WTC11 (cell line): ENCODE measurements at places on chromosomes 13 and 19.

GRCh38 chr13:99655351-99656091, 154.2 kb downstream of the TM9SF2 start:
- DNase-seq: no peak

DNA sequence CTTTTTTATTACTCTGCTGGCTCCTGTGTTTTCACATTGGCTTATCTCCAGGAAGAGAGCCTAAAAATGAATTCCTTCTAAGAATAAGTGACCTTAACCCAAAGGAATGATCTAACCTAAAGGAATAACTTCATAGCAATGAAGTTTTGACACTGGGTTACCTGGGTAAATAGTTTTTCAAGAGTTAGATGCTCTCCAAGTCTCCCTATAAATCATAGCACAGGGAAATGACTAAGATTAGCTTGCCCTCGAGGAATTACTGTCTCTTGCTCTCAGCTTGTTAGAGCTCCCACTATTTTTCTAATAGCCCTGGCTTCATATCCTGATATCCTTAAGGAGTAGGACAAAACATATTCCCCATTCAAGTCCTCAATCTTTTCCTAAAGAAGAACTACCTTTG, 66.3 kb downstream of the SPRY2 start:
- DNase-seq: no peak

DNA sequence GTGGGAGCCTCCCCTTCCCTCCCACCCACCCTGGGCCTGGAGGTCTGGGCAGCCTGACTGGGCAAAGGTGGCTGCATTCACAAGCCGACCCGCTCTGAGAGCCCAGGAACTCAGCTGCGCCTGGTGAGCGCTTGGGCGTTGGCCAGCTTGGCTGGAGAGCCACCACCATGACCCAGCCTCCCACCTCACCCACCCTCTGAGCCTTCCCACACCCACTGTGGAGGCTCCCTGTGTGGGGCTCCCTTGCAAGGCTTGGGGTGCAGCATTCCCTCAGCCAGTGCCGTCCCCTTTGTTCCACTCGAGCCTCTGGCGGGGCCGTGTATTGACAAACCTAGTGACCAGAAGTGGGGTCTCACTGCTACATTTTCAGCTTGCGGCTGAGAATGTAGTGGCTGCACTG, 15.0 kb upstream of the QTRT1 start:
- DNase-seq: no peak

GRCh38 chr13:37613236-37613635, 14.7 kb upstream of the POSTN start:
- DNase-seq: no peak

DNA sequence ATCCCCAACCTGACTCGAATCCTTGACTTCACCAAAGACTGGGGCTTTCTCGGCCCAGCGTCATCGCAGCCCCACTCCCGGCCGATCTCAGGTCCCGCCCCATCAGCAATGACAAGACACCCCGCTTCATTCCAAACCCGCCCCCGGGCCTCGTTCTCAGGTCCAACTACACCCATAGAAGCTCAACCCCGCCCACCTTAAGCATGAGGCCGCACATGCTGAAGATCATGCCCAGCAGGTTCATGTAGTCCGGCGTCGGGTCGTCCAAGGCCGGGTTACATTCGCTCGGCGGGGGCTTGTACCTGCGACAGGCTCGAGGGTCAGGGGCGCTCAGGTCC, 2.3 kb downstream of the WDR83 start:
- no peak for DNase-seq

GRCh38 chr13:40355126-40355724, 311.2 kb downstream of the FOXO1 start:
- DNase-seq: no peak

DNA sequence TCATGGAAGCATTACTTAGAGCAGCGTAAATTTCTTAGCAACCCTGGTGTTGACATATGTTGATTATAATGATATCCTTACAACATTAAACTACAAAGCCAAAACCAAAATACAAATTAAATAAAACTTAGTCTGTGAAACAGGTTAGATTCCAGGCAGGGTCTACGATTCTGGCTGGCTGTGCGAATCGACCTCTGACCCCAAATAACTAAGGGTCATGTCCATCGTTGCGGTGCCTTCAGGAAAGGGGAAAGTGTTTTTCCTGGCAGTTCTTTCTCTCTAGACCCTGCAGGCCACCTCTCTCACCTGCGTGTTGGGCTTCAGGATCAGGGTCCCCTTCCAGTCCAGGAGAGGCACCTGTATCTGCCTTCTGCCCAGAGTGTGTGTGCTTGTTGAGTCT, 66.2 kb downstream of the ATP11A start:
- no peak for DNase-seq

DNA sequence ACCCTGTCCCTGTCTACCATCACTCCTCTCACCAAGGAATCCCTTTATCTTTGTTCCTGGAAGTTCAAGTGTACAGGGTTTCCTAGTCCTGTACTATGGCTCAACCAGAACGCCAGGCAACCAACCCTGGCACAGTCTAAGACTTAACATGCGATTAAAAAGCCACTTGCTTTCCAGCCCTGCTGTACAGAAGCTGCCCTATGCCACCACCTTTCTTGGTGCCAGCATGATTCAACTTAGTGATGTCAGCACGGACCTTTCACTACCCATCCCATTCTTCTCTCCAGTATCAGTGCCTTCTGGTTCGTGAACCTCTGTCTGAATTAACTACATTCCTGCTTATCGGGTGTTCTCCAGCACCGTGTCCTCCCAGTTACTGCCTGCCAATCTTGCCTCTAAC, 151.1 kb downstream of the KLF12 start:
- DNase-seq: no peak

GRCh38 chr13:109028624-109029023, 399.2 kb downstream of the MYO16 start:
- no peak for DNase-seq

DNA sequence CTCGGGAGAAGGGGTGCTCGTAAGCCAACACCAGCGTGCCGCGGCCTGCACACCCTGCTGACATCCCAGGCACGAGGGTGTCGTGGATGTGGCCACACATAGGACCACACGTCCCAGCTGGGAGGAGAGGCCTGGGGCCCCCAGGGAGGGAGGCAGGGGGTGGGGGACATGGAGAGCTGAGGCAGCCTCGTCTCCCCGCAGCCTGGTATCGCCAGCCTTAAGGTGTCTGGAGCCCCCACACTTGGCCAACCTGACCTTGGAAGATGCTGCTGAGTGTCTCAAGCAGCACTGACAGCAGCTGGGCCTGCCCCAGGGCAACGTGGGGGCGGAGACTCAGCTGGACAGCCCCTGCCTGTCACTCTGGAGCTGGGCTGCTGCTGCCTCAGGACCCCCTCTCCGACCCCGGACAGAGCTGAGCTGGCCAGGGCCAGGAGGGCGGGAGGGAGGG, 2.4 kb downstream of the IZUMO4 start:
- no peak for DNase-seq

DNA sequence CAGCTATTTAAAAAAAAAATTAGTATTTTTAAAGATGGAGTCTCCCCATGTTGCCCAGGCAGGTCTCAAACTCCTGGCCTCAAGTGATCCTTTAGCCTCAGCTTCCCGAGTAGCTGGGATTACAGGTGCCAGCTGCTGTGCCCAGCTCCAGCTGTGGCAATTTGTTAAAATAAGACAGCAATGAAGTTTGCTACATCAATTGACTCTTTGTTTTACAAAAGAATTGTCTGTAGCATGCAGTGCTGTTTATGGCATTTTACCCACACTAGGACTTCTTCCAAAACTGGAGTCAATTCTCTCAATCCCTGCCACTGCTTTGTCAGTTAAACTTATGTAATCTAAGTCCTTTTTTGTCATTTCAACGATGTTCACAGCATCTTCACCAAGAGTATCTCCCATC, 49.3 kb downstream of the NDFIP2 start:
- no peak for DNase-seq

DNA sequence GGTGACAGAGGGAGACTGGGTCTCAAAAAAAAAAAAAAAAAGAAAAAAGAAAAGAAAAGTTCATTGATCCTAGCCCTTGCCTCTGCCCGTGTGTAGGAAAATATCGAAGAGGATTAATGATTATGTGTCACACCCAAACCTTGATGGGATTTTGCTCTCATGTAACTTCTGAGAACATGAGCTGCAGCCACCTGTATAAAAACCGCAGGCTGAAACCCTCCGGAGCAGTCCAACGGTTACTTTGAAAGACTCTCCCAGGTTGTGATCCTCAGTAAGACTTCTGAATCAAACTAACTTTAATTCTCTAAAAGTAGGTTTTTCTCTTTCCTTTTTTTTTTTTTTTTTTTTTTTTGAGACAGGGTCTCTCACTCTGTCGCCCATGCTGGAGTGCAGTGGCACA, 4.3 kb upstream of the PSMC4 start:
- DNase-seq: no peak
